ENCODE measurements at places on chromosomes 11 and 22.

GRCh38 chr11:107018902-107019493 lies 722 bp upstream of the GUCY1A2 start:
- peak; percentile 59 for DNase-seq

GRCh38 chr22:36239150-36239400 lies 252 bp downstream of the APOL2 start:
- no peak for DNase-seq

- DNase-seq: no peak
Measured at GRCh38 chr11:114562166-114562916, 2.7 kb upstream of the NXPE1 start.

- DNase-seq: peak; percentile 50
Measured at GRCh38 chr11:76206327-76207081, at the start of gene WNT11. Gene WNT11, minus strand, starts transcription at chr11:76206502. Its CDS starts 95 bp downstream, at chr11:76206407.

- no peak for DNase-seq
Measured at GRCh38 chr22:46660604-46661201, 40.5 kb downstream of the GRAMD4 start.

GRCh38 chr11:9428706-9429105 lies 32.1 kb upstream of the ZNF143 start:
- no peak for DNase-seq

- DNase-seq: no peak
Measured at GRCh38 chr11:19646921-19647320, 65.7 kb upstream of the NAV2 start.

- DNase-seq: no peak
Measured at GRCh38 chr11:8097926-8098325, 16.9 kb downstream of the TUB start.

GRCh38 chr11:125451400-125452124 lies 44.5 kb downstream of the FEZ1 start:
- no peak for DNase-seq

DNA sequence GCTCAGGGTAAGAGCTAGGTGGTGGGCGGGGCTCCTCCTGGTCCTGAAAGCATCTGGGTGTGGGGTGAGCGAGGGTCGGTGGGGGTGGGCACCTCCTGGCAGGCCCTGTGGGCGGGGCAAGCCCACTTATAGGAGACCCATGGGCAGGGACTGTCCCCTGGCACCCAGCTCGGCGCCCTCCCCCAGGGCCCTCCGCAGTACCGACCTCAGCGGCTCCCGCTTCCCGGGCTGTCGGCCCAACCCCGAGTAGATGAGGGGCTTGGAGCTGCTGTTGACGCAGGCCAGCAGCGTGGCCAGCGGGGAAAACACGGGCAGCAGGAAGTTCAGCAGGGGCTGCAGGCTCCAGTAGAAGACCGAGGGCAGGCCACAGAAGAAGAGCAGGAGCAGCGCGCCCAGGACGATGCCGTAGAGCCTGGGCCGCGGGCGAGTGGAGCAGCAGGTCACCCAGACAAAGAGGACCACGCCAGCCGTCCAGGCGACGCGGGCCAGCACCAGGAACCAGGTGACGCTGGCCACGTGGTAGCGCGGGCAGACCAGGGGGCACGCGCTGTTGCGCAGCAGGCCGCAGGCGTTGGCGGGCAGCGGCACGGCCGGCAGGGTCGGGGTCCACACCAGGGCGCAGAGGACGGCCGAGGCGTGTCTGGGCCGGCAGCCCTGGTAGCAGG lies 663 bp downstream of the MRGPRG start:
- DNase-seq: no peak

DNA sequence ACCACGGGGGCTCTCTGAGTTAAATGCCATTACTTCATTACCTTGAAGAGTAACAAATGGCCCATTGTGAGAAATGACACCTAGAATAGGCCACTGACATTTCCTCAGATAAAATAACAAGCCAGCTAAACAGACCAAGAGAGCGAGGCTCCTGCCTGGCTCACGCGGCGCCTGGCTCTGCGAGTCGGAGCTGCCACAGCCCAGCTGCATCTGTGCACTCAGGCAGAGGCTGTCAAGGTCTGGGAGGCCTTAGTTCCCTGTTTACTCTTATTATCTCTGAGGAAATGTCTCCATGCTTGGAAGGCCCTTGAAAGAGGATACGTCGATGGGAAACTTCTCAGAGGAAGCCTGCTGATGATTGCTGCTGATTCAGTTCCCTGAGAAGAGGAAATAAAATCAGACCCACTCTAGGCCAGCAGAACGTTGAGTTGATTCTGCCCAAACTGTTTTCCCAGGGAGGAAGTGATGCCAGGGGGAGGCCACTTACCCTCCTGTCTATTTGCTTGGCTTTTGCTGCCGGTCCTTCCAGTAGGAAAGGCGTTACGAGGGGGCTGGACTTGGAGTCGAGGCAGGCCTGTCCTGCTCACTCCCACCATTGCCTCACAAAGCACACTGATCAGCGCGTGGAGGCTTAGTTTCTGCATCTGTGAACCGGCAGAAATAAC lies 208.8 kb downstream of the TBC1D22A start:
- no peak for DNase-seq

GRCh38 chr22:36329254-36330078 lies 58.3 kb downstream of the MYH9 start:
- no peak for DNase-seq

- no peak for DNase-seq
Measured at GRCh38 chr22:29014293-29014692, 47.3 kb downstream of the C22orf31 start.

GRCh38 chr11:118812485-118812884 lies 21.5 kb upstream of the DDX6 start:
- no peak for DNase-seq

DNA sequence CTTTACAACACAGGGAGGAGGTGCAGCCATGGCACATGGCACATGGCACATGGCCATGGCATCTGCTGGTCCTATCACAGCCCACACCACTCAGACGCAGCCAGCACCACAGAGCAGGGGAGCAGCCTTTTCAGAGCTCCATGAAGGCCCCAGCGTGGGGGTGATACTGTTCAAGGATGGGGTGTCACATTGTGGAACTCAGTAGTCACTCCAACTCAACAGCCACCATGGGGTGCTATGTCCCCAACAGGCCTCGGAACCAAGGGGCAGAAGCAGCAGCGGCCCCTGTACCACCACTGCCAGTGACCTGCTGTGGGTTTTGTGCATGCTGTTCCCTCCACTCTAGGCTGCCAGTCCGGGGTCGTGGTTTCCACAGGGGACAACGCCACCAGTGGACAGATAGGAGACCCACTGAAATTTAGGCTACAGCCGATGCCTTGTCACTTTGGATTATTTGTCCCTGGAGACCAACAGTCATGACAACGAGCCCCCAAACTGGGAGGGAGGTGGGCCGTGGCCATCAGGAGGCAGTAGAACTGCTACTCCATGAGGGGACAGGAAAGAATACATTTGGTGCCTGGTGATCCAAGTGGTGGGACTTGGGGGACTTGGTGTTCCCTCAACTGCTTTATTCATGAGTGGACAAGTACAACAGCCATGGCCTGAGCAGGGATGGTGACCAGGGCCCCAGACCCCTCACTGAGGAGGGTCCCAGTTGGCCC lies 30.4 kb upstream of the CD81 start:
- DNase-seq: no peak

DNA sequence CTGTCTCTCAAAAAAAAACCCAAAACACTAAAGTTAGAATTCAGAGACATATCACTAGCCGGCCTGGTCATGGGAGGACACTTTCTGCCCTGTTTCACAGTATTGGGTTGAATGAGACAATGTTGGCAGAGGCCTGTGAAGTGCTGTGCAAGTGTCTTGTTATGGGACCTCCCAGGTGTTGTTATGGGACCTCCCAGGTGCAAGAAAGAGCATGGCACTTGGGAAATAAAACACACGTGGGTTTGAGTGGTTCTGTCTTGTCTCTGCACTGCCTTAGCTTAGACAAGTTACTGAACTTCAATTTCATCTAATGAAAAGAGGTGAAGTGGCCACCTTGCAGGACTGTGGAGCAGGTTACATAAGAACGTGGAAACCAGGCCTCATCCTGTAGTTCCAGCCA lies 28.9 kb upstream of the RAB1B start:
- DNase-seq: no peak

- no peak for DNase-seq
Measured at GRCh38 chr11:126345759-126346585, 9.5 kb upstream of the ST3GAL4 start.

GRCh38 chr11:16365581-16366228 lies 9.4 kb upstream of the SOX6 start:
- no peak for DNase-seq

GRCh38 chr11:120236169-120237107 lies 3.5 kb upstream of the POU2F3 start:
- DNase-seq: no peak

- no peak for DNase-seq
Measured at GRCh38 chr11:128465946-128466705, 121.2 kb downstream of the ETS1 start.

DNA sequence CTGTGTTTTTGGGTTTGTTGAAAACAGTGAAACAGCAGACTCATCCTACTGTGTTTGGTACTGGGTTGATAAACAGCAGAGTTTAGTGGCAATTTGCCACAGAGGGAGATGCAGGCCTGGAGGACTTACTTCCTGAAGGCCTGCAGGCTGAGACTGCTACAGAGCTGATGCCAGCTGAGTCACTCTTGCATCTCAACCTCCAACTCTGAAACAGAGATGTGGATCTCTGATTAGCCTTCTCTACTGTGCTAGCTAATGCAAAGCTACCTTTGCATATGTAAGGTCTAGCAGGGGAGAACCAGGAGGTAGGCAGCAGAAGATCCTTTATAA lies 14.3 kb downstream of the ATP5MG start:
- DNase-seq: no peak

GRCh38 chr11:79080551-79080950 lies 360.3 kb downstream of the TENM4 start:
- no peak for DNase-seq

- DNase-seq: no peak
Measured at GRCh38 chr11:113249491-113249763, 65.0 kb upstream of the TTC12 start.

- no peak for DNase-seq
Measured at GRCh38 chr11:77203901-77204753, 76.1 kb downstream of the MYO7A start.

- no peak for DNase-seq
Measured at GRCh38 chr22:35749808-35750207, 32.1 kb downstream of the APOL5 start.

DNA sequence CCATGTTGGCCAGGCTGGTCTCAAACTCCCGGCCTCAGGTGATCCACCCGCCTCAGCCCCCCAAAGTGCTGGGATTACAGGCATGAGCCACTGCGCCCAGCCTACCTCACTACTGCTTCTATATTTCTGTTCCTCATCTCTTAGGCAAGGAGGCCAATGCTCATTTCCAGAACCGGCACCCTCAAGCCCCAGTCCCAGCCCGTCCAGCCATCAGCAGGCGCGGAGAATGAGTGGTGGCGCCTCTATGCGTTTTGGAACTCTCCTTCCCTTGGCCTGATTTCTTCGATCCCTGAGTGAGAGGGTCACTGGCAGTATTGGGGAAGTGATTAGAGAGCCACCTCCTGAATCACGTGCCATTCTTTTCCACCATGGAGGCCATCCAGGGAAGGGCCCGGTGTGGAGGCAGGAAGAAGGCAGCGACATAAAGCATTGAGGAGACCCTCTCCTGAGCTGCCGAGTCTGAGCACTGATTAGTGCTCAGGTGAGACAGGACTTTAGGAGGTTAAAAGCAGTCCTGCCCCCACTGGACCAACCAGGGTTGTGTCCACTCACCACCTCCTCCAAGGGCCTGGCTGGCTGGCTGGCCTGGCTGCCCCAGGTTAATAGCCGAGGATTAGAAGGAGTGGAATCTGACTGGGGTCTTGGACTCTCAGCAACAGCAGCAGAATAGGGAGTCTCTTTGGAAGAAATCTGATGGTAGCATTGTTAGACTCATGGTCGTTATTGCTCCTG lies 8.7 kb downstream of the GRIK4 start:
- no peak for DNase-seq

GRCh38 chr11:44269369-44270351 lies 40.3 kb downstream of the ALX4 start:
- no peak for DNase-seq

DNA sequence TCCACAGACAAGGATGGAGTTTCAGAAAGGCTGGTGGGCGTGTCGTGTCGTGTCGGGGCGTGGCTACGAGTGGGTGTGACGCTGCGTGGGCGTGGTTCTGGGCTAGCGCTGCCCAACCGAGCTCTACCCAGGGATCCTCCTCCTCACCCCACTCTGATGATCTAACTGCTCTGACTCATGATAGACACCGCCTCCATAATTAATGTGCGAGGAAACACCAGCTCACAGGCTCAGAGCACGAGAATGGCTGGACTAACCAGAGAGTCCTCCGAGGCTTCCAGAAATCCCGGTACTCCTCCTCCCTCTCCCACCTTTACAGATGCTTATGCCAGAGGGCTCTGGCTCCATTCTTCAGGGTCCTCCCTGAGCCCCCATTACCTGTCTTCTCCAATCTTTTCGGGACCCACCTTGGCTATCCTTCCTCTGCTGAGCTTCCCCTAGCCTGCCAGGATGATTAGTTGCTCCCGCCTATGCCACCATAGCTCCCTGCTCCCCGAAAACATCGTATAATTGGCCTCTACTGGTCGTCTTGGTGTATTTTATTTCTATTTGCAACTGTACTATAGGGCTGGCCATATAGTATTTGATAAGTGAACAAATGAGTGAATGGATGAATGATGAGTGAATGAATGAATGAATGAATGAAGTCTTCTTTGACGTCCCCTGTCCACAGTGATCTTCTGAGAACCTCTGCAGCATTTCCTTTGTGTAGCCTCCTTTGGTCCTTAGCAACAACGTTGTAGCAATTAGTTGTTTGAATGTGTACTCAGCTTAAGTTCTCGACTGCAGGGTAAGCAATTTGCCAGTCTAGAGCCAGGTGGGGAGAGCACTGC lies 21.7 kb downstream of the TMPRSS13 start:
- peak; percentile 52 for DNase-seq

DNA sequence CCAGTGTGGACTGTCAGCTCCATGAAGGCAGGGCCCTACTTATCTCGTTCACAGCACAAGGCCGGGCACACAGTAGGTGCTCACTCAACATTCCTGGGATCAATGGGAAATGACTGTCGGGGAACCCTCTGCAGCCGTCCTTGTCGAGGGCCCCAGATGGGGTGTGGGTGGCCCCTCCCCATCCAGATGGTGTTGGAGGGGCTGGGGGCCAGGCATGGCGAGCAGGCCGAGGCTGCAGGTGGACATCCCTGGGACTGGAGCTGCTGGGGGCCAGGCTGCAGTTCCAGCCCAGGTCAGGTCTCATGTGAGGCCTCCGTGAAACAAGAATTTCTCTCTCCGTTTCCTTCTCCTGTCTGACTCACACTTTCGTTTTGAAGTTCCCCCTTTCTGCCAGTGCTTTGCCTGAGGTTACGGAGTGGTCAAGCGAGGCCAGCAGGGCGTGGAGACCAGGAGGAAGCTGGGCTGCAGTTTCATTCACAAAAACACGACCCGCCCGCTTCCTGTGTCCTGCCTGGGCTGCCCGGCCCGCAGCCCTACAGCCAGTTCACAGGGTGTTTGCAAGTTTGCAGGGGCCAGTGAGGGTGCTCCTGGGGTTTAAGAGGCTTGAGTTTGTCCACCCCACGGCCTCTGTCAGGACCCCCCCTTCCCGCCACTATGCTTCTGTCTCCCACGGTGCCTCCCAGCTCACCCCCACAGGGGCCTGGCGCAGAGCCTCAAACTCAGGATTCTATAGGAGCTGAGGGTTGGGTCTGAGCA lies 4.5 kb downstream of the MYEOV start:
- peak; percentile 84 for DNase-seq

- DNase-seq: no peak
Measured at GRCh38 chr11:86760577-86760976, 39.8 kb upstream of the PRSS23 start.
